ENCODE measurements at places on chromosomes 13 and 19.
A peak's percentile ranks its signal among the peaks of the same experiment; 100 is the strongest.

DNA sequence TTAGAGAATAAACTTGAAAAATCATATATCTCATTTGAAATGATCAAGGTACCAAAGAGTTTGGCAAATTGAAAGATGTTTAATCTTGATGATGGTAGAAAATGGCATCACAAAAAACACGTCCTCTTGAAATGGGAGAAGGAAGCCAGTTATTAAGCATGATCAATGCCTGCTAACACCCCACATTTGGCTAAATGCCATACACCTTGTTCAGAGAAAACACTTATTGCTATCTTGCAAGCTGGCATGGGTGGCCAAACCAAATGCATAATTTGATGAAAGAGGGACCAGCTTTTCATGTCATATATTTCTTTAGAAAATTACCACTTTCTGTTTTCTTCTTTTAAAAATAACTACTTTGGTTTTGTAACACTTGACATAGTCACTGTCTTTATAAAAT lies 141.3 kb downstream of the ZAR1L start:
- no peak for DNase-seq

GRCh38 chr19:1471010-1471514 lies 8.0 kb downstream of the C19orf25 start:
- no peak for DNase-seq

- DNase-seq = peak; percentile 53
Measured at GRCh38 chr19:4911786-4912672, 2.7 kb downstream of the UHRF1 start.

DNA sequence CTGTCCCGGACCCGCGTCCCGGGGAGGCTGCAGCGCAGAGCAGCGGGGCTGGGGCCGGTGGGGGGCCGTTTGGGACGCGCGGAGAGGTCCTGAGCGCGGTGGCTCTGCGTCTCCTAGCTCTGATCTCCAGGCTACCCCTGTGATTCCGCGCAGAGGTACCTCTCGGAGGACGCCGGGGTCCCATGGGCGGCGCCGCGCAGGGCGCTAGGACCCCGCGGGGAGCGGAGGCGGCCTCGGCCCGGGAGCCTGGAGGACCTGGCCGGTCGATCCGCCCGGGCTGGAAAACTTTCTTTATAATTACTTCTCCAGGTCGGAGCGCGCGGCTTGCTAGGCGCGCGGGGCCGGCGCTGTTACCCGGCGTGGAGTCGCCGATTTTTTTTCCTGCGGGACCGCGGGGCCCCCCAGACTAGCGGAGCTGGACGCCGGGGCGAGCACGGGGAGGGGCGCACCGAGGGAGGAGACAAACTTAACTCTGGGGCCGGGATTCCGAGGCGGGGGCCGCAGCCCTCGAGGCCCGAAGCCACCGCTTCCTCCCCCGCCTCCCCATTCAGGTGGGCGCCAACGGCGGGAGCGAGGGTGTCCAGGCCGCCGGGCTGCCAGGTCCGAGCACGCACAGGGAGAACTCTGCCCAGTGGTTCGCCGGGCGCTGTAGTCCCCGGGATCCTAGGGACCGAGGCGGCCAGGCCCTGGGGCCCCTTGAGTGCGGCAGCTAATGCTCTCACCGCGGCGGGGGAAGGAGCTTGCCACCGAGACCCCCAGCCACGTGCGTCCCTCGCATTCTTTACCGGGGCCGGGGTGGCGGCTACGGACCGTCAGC lies 848 bp upstream of the CEBPA start:
- no peak for DNase-seq

GRCh38 chr13:33352041-33352440 lies 66.5 kb upstream of the STARD13 start:
- DNase-seq = no peak

GRCh38 chr13:47337781-47338507 lies 441.1 kb upstream of the HTR2A start:
- no peak for DNase-seq

DNA sequence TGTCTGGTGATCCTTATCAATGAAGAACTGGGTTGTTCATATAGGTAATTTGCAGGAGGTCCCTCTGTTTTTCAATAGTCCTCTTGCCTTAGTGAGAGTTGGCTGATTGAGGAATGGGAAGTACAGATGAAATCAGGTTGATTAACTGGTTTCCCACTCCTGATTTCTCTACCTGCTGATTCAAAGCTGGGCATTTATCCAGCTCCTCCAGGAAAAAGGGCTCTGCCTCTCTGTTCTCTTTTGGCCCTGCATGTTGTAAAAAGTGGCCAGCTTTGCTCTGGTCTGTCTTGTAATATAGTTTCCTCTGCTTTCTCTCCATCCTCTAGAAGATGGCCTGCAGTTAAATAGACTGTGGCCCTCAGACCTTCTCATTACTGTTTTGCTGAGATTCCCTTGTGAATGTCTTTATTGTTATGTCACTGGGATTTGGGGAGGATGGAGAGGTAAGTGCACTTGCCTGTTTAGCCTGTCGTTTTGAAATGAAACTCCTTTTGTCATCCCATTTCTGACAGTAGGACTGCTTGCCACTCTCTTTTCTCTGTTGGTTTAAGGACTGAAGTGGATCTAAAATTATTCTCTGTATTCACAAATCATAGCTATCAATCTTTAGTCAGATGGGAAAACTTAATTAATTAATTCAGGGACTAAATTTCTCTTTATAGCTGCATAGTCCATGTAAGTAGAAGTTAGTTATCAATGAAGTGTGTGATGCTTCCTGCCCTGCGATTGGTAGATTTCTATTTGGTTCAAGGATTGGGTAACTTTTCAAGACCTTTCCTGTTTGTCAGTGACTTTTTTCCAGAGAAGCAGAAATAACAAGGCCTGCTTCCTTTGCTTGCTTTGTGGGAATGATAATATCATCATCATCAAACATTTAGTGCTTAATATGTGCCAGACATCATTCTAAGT lies 28.5 kb downstream of the GARRE1 start:
- DNase-seq = no peak

DNA sequence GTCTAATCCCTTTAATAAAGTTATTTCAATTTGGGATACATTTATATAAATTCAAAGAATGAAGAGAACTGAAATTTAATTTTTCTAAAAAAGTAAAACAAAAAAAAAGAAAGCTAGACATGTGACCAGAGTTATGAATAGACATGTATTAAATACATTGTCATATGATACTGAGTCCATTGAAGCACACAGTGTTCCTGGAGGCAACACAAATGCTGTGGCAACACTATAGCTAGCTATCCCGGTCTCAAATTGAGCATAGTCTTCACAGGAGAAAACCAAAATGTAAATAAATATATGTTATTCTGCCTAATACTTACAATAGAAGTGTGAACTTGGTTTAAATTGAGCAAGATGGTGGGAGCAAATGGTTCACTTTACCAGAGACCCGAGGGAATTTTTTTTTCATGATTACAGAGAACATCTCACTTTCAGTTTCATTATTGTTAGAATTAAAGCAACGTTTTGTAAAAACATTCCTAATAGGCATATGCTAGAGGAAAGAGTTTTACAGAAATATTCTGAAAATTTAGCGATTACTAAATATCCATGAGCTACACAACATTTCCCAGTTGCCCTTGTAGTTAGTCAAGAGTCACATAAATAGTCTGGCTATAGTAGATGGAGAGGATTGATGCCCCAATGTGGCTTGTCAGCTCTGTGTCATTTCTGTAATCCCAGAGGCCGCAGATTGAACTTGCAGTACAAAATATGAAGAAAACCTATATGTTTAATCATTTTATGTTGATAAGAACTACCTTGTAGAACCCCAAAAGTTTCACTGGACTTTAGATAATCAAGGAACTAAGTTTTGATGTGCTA lies 775.7 kb upstream of the SPRY2 start:
- no peak for DNase-seq

DNA sequence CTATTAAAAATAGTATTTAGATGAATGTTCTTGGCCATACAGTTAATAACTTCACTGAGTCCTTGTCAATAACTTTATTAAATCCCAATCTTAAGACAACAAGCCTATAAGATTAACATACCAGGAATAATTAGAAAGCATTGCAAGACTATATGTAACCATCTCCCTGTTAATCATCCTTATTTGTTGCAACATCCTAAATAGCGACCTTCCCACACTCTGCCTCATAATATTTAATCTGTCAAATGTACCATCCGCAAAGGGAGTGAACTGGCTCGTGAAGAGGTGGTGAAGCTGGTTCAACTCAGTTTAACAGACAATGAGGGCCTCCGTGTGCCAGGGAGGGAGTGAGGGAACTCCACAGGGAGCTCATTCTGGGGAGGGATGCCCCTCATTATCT lies 33.9 kb downstream of the KL start:
- DNase-seq = no peak

- no peak for DNase-seq
Measured at GRCh38 chr13:20798027-20798426, 24.3 kb upstream of the EEF1AKMT1 start.

- no peak for DNase-seq
Measured at GRCh38 chr19:47378246-47378645, 29.1 kb downstream of the DHX34 start.

- DNase-seq = peak; percentile 66
Measured at GRCh38 chr19:1064661-1065605, 2.0 kb upstream of the ARHGAP45 start.

DNA sequence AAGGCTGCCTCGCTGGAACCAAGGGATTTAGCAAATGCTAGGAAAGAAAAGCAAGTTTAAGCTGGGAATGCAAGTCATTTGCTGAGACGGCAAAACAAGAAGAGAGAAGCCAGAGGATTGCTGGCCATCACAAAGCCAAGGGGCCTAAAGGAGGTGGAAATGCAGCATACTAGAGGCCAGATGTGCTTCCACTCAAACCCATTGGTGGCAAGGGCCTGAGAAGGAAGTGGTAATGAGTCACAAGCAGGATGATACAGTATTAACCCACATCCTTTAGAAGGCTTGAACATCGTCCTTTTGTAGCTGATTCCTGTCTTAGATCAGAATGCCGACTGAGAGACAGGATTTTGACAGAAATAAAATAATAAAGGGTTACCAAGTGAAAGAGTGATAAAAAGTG lies 68.2 kb downstream of the ITGBL1 start:
- DNase-seq = no peak

GRCh38 chr13:106680796-106681472 lies 113.0 kb upstream of the ARGLU1 start:
- no peak for DNase-seq

DNA sequence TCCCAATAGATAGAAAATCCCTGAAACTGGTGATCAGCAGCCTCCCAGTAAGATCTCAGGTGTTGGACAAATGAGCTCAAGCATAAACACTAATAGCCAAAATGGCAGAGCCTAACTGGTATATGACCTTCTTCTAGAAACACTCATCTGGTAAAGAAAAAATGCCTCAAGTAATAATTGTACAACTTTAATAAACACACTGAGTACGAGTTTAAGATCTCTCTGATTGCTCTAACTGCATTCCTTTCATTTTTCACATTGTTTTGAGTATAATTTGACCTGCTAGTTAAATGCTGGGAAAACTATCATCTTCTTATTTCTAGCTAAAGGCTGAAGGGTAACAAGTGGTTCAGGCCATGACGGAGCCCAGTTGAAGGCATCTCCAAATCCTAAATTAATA lies 2009.5 kb upstream of the PCDH20 start:
- DNase-seq = no peak

DNA sequence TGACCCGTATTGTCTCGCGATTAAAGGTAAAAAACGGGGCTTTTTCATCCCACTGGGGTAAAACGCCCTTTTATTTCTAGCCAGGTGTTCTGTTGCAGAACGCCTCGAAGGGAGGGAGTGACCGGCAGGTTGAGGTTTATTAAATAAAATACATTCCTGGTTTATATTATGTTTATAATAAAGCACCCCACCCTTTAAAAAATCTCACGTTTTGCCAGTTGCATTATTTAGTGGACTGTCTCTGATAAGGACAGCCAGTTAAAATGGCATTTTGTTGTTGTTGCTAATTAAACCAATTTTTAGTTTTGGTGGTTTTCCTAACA lies 25.1 kb upstream of the ZNF850 start:
- DNase-seq = no peak

DNA sequence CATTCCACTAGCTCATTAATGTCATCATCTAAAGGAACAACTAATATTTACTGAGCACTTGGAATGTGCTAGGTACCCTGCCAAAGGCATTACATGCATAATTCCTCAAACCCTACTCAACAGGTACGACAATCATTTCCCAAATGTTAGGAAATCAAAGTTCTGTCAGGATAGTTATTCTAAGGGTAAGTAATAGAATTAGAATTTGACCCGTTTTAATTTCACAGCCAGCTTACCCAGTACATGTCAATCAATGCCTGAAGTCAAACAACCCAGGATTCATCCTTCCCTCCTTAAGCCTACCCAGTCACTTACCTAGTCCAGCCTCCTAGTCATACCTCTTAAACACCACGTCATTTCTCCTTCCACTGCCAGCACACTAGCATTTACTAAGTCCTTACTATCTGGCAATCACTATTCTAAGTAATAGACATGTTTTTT lies 2.4 kb downstream of the LNX2 start:
- no peak for DNase-seq

GRCh38 chr13:48686636-48687210 lies 33.0 kb downstream of the CYSLTR2 start:
- no peak for DNase-seq

GRCh38 chr19:40578442-40578908 lies 1.8 kb downstream of the SHKBP1 start:
- DNase-seq = no peak

- no peak for DNase-seq
Measured at GRCh38 chr19:50510121-50510670, 795 bp downstream of the JOSD2 start.

- DNase-seq = no peak
Measured at GRCh38 chr19:48862827-48863226, 5.6 kb downstream of the PLEKHA4 start.

DNA sequence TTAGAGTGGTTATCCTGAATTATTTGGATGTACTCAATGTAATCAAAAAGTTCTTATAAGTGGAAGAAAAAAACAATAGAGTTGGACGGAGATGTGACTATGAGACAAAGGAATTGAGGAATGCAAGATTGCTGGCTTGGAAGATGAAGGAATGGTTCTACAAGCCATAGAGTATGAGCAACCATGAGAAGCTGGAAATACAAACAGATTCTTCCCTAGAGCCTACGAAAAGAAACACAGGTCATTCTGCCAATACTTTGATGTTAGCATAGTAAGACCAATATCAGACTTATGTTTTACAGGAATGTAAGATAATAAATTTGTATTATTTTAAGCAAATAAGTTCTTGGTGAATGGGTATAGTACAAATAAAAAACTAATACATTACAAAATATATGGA lies 249.2 kb downstream of the DIAPH3 start:
- no peak for DNase-seq

DNA sequence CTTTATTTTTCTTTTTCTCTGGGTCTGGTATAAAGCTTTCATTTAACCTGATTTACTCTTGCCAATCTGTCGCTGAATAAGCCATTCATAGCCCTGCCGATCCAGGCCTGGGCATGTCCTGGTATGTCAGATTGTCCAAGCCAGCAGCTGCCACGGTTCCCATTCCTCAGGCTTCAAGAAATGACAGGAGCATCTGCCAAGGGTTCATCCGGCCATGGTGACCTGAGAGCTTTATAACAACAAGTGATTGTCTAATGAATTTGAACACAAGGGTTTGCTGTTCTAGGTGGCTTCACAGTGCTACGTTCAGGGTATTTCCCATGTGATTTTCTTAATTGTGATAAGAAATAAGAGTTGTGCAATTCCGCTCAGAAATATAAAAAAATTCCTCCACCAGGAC lies 20.0 kb downstream of the PNMA8A start:
- no peak for DNase-seq

GRCh38 chr19:45492137-45492626 lies 4.7 kb downstream of the RTN2 start:
- no peak for DNase-seq

GRCh38 chr13:73849292-73849691 lies 284.9 kb downstream of the KLF12 start:
- DNase-seq = no peak

- no peak for DNase-seq
Measured at GRCh38 chr19:44848812-44849447, 2.8 kb downstream of the NECTIN2 start.
